Activated CD4-positive, alpha-beta memory T cell treated with anti-CD3 and anti-CD28 coated beads, Interleukin-2, amount 10 ng/mL, durations not matched to agents 7 days and 5 days (primary cell): ENCODE measurements at places on chromosomes 12 and 14. TPM values are rescaled to one million over a fixed set of nuclear protein-coding genes. Genes with fewer than 3 reads are reported as not detected.

PDE6H gene
- total RNA-seq = not detected

TUNAR gene
- not detected for total RNA-seq

SMIM41 gene
- not detected for total RNA-seq

GPR68 gene
- total RNA-seq = 36.9 TPM

RPL10L gene
- total RNA-seq = not detected

CMAS gene
- 37.5 TPM for total RNA-seq

GNB3 gene
- not detected for total RNA-seq

RPGRIP1 gene
- total RNA-seq = not detected

KHNYN gene
- 99.5 TPM for total RNA-seq

AMN gene
- 0.23 TPM for total RNA-seq

PZP gene
- not detected for total RNA-seq
